ENCODE measurements at places on chromosomes 3 and 15.

DNA sequence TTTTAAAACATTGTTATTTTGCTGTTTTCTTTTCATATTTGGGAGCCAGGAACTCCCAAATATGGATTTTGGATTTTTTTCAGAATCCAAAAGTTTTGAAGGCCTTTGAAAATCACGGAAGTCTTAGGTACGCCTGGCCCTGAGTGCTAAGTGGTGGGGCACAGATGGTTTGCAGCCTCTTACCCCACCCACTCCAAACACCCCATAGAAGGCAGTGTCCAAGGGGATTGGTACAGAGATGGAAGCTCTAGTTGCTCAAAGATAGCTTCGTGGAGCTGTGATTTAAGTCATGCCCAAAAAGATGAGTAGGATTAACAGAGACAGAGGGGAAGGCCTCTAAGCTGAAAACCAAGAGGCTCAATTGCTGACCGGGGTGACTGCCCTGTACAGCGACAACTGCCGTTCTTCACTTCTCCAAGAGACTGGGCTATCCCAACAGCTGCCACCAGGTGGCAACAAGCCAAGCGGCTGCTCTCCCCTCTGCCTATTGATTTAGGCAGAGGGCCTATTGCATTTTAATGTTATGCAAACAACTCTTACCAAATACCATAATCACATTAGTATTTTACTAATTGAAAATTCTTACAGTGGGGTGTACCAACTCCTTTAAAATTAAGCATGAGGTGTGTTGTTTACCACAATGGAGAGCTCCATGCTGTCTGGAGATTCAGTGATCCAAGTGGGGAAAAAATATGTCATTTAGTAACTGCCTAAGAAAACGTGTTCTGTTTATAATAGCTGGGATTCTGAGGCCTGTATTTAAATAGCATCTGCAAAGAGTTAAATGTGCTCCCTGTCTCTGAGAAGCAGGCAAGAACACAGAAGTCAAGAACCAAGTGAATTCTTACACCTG lies 64.0 kb upstream of the C15orf61 start:
- peak; percentile 81 for DNase-seq

DNA sequence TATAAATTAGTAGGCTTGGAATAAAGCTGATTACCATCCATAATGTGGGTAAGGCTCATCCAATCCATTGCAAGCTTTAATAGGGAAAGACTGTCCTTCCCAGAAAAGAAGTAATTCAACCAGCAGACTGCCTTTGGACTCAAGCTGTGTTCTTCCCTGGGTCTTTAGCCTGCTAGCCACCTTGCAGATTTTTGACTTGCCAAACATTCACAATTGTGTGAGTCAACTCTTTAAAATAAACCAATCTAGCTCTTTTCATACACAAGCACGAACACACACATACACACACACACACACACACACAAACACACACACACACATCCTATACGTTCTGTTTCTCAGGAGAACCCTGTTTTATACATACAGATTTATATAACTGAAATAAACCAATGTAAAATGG lies 248.1 kb downstream of the NAALADL2 start:
- DNase-seq = no peak

DNA sequence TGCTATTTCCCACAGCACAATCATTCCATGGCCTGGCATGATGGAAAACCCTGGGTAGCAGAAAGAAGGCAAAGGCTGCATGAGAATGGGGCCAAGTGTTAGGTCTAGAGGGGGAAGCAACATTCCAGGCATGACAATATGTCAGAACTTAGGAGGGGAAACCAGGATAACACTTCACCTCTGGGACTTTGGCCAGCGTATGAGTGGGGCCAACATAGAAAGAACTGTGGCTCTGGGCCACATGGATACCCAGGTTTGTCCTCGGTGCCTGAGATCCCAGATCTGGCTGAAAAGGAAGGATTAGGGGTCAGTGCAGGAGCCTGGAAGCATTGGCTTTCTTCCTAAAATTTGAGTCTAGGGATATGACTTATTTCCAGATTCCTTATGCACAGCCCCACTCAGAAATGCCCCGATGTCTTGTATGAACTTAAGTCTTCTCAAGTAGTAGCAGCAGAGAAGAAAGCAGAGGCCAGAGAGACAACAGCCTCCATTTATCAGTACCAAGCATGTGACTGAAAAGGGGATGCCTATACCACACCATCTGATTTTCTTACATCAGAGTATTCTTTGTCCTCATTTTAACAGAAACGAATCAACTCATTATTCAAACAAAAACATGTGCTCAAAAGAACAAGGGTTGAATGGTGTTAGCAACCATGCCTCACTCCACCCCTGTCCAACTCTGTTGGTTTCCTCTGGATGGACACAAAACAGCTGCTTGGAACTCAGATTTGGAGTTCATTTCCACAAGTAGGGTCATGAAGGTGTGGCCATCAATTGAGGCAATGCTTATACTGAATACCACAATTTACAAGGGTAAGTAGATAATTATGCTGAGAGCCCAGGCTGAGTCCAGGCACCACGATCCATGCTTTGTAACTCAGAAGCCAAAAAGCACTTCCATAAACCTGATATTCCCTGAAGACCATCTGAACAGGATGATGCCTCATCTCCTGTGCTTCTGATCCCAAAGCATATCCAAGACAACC lies 43.7 kb upstream of the NDUFB4 start:
- DNase-seq = no peak

DNA sequence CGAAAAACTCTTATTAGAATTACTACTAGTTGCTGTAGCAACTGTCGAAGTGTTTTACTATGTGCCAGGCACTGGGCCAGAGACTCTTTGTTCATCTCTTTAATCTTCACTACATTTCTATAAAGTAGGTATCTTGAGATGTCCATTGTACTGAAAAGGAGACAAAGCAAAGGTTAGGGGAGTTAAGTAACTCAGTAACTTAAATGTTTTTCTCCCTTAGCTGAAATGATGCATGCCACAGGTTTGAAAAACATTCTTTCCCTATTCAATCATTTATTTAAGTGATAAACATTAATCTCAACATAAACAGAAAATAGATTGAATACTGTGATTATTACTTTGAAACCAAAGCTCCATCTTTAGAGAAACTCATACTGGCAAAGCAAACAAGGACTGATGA lies 776.2 kb downstream of the FHIT start:
- no peak for DNase-seq

DNA sequence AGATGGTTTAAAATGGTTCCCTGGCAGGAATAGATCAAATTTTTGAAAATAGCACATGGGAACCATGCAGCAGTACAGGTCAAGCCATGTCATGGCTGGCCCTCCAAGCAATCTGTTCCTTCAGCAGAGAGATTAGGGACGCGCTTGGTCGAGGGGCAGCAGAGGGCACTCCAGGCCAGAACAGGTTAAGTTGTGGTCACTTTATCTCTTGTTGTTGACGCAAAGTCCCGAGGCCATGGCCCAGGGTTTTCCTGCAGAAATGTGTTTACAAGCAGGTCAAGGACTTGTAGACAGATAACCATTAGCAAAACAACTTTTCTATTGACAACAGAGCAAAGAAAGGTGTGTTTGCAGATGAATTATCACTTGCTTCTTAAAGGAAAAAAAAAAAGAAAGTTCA lies 570.0 kb upstream of the NR2F2 start:
- DNase-seq = no peak

DNA sequence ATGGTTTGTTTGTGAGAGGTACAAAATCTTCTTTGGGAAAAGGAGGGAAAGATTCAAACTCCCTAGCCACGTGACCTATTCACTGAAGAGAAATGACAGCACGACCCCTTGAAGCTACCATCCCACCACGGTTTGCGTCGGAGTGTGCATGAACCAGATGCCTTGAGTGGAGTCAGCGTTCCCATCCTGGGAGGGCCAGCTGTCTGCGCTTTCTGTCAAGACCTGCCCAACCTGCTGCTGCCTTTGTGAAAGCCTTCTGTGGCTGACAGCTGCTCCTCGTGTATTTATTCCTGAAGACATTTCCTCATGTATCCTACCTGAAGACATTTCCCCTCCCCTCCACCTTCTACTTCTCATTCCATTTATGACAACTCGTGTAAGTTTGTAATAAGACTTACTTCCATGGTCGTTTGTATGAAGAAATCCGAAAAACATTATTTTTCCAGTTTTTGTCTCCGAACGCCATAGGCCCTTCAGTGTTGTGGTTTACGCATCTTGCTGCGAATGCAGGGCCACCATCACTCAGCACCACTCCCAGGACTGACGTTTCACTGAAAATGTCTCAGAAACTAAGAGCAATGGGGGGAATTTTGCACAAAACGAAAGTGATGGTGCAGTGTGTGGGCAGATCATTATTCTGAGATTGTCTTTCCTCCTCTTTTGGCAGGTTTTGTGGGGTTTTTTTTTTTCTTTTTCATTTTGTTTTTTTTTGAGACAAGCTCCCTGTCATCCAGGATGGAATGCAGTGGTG lies 18.9 kb downstream of the EBLN2 start:
- DNase-seq = no peak

- DNase-seq = no peak
These were observed 2.1 kb downstream of the OPA1 start for GRCh38 chr3:193594946-193595689.

DNA sequence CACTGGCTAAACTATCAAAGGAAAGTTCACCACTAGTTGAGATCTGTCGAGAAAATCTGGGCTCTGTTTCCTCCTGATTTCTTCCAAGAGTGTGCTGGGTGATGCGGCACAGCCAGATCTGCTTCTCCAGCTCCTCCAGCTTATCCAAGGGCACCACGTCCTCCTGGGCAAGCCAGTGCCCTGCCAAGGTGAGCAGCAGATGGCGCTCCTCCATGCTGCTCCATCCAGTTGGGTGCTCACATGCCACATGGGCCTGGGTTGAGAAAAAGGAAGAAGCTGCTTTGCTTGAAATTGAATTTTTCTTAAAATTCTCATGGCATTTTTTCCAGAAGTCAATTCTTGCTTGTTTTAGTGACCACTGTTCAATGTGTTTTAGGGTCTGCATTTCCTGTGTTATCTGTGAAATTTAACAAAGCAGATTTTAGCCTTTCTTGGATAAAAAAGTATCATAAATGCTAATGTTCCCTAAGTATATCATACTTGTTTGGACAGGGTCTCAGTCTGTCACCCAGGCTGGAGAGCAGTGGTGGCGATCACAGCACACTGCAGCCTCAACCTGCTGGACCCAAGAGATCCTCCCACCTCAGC lies 47.3 kb downstream of the EIF3J start:
- peak; percentile 63 for DNase-seq

- no peak for DNase-seq
These were observed 34.1 kb upstream of the LPP start for GRCh38 chr3:188119846-188120245.

GRCh38 chr3:170203457-170203856 lies 18.8 kb upstream of the PRKCI start:
- DNase-seq = no peak

- no peak for DNase-seq
These were observed 74.5 kb upstream of the LARS2 start for GRCh38 chr3:45313743-45314403.

DNA sequence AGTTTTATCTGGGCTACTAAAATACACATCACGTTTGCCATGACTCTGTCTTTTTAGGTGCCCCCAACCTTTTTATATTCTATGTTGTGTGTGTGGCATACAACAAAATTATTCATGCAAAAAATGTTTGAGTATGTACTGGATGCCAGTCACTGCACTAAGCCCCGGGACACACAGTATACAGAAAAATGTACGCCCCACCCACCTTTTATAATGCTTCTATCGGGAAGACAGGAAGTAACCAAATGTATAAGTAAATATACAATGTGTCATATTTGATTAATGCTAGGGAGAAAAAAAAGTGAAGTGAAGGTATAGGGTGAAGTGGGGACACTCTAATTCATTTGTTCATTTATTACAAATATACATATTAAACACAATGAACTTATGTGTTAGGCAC lies 503.4 kb upstream of the MDFIC2 start:
- no peak for DNase-seq

GRCh38 chr3:46719735-46720271 lies 2.1 kb upstream of the PRSS50 start:
- no peak for DNase-seq

- DNase-seq = no peak
These were observed 765.6 kb downstream of the PLOD2 start for GRCh38 chr3:145395421-145395820.

GRCh38 chr15:41979493-41980266 lies 7.3 kb upstream of the EHD4 start:
- DNase-seq = no peak

- DNase-seq = no peak
These were observed 505 bp upstream of the WNT5A start for GRCh38 chr3:55487381-55488241.

GRCh38 chr3:155488671-155489070 lies 195.2 kb upstream of the STRIT1 start:
- DNase-seq = no peak

DNA sequence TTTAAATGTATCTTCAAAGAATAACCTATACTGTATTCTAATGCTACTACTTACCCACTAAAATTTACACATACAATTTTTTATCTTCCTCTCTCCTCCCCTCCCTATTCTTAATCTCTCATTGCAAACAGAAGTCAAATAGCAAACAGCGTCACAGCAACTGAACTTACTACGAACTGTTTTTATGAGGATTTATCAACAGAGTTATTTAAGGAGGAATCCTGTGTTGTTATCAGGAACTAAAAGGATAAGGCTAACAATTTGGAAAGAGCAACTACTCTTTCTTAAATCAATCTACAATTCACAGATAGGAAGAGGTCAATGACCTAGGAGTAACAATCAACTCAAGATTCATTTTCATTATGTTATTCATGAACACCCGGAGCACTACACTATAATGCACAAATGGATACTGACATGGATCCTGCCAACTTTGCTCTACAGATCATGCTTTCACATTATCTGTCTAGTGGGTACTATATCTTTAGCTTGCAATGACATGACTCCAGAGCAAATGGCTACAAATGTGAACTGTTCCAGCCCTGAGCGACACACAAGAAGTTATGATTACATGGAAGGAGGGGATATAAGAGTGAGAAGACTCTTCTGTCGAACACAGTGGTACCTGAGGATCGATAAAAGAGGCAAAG lies 984 bp downstream of the FGF7 start:
- no peak for DNase-seq

GRCh38 chr3:139317660-139318430 lies 26.0 kb upstream of the MRPS22 start:
- DNase-seq = no peak

GRCh38 chr3:166186003-166186402 lies 348.8 kb upstream of the BCHE start:
- no peak for DNase-seq

DNA sequence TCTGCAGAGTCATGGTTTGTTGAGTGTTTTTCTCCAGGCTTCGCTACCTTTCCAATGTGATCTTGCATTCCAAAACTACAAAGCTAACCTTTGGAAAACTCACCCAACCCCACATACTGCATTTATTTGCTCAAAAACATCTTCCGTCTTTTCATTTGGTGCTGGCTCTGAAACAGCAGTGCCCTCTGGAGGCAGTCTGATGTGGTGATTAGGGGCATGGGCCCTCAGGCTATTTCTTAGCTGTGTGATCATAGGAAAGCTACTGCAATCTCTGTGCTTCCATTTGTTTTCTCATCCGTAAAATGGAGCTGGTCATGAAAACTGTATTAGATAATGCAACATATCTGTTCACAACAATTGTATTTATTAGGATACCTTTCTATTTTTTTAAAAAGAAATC lies 47.0 kb downstream of the MTHFS start:
- no peak for DNase-seq

Data from CD4-positive, alpha-beta T cell treated with Interleukin-2 at 100 ng/mL for 4 hours (primary cell).